Activated effector memory CD4-positive, alpha-beta T cell treated with anti-CD3 and anti-CD28 coated beads, Interleukin-2, amount 50 U/mL, for 16 hours (primary cell): ENCODE measurements at places on chromosomes 1 and 21.

DNA sequence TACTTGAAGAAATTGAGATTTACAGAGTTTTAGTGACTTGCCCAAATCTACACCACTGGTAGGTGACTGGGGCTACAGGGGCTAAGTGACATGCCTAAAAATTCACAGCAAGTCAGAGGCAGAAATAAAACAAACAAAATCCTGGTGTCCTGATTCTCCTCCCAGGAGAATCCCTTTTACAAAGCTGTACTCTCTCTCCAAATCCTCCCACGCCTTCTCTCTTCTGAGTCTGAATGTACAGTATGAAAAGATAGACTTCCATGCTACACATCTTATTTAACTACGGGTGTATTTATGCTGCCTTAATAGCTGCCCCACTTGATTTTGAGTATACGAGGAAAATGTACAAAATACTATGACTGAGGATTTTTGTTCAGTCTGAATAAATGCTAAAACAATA is 65.4 kb downstream of the SGIP1 start:
- no peak for DNase-seq

GRCh38 chr1:210372491-210372890 is 43.8 kb downstream of the HHAT start:
- DNase-seq: no peak

DNA sequence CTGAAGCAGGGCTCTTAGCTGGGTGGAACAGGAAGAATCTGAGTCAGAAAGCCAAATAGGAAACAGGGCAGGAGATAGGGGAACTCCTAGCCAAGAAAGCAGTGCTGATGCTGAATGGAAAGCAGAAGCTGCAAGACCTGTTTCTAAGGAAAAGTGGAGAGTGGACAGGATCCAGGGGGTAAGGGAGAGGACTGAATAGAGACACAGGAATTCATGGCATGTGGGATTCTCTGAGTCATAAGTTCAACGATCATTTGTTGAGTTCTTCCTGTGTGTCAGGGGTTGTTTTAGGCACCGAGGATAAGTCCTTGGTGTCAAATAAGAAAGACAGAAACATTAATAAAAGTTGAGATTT is 153.8 kb upstream of the FGGY start:
- DNase-seq: no peak

- DNase-seq: no peak
Measured at GRCh38 chr1:187257476-187257875, 428.7 kb downstream of the PLA2G4A start.

GRCh38 chr1:154973344-154974101 is 958 bp upstream of the CKS1B start:
- DNase-seq: peak; percentile 96

DNA sequence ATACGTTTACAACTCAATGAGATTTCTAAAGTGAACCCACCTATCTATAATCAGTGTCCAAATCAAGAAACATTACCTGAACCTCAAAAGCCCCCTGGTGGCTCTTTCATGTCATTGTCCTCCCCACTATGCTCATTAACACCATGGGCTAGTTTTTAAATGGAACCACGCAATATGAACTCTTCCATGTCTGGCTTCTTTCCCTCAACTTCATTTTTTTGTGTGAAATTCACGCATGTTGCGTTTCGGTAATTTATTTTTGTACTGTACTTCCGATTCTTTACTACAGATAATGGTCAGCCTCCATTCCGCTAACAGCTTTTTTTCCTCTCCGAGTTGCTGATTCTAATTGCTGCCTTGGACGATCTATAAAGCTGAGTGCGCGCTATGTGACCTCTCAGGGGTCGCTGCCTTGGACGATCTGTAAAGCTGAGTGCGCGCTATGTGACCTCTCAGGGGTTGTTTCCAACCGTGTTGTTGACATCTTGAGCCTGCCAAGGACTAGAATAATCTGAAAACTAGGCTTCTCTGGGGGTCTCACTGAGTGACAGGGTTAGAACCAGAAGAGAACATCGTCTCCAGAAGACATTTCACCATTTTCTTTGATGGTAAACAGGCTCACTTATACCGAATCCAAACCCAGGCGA is 1.1 kb upstream of the CACYBP start:
- peak; percentile 74 for DNase-seq

- DNase-seq: no peak
Measured at GRCh38 chr1:164559342-164560051, 513 bp downstream of the PBX1 start.

GRCh38 chr1:160519642-160520435 is 3.2 kb downstream of the SLAMF6 start:
- no peak for DNase-seq

GRCh38 chr1:247165674-247166073 is 6.1 kb downstream of the ZNF124 start:
- no peak for DNase-seq

DNA sequence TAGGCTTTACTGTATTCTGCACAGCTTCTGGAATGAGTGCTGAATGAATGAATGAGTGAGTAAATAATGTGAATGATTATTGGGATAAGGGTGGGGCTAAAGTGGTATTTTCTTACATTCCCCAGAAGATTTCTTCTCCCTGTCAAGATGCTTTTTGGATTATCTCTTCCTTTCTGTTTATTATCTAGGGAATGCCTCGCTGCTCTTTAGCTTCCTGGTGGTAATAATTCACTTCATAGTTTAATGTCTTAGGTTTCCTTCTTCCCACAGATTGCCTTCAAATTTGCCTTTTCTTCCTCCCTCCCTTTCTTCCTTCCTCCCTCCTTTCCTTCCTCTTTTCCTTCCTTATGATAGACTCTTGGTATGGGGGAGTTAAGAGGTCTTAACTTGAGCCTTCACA is 24.0 kb downstream of the DDR2 start:
- DNase-seq: no peak

DNA sequence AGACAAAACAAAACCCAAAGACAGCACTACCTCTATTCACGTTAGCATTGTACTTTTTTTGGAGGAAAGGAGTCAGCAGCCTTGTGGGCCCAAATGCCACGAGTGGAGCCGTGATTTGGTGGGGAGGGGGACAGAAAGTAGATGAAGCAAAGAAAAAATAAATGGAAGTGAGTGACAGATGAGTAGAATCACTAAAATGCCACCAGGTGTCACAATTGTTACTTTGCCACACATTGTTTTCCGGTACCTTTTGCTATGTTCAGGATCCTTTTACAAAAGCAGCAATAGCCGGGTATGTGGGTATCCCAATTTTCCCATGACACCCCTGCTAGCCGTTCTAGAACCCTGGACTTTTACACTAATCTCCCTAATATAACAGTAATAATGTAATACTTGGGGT is 85.0 kb upstream of the AK4 start:
- no peak for DNase-seq

- DNase-seq: no peak
Measured at GRCh38 chr1:34816778-34817177, 24.0 kb downstream of the GJA4 start.

DNA sequence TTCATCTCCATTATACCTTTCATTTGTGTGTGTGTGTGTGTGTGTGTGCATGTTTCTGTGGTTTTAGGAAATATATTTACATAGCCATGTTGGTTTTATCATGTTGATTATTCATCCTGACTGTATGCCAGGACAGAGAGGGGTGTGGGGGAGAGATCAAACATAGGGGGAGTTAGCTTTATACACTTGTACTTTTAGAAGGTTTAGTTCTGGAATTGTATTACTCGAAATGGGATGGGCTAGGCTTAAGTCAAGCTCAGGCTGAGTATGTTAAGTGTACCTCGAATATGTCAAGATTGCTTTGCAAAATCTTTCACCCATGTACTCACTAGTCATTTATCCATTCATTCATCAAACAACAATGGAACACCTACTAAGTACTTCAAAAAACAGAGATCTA is 123.3 kb downstream of the HMCN1 start:
- no peak for DNase-seq

- peak; percentile 56 for DNase-seq
Measured at GRCh38 chr1:20719871-20720620, 2.2 kb upstream of the KIF17 start.

DNA sequence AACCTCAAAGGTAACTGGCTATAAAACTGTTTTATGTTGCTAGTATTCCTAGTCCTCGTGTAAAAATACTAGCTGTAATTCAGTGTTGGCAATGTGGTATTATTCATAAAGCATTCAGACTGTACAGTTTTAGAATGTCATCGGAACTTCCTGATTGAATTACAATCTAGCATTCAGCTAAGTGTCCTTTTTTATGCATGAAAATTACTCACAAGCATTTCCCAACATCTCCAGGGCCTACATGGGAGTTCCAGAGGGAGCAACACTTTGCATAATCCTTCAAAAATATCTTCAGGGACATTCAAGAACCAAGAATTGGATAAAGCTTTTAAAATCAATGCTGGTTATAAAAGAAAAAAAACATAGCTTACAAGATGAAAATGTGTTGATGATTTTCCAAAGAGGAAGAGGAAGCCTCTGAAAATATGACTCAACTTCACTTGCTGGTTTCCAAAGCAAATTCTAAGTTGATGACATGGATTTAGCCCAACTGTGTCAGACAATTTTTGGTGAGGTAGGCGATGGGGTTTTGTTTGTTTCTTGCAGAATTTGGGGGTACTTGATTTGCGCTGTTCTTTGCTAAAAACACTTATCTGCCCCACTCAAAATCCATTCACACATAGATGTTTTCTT is 137.8 kb downstream of the SLC44A5 start:
- no peak for DNase-seq

GRCh38 chr1:63453232-63453631 is 69.8 kb downstream of the ITGB3BP start:
- DNase-seq: no peak

GRCh38 chr1:24893431-24893830 is 36.6 kb downstream of the RUNX3 start:
- DNase-seq: peak; percentile 56

GRCh38 chr1:235403593-235403992 is 36.4 kb downstream of the TBCE start:
- DNase-seq: no peak

- no peak for DNase-seq
Measured at GRCh38 chr1:9235096-9235459, 504 bp downstream of the H6PD start.

DNA sequence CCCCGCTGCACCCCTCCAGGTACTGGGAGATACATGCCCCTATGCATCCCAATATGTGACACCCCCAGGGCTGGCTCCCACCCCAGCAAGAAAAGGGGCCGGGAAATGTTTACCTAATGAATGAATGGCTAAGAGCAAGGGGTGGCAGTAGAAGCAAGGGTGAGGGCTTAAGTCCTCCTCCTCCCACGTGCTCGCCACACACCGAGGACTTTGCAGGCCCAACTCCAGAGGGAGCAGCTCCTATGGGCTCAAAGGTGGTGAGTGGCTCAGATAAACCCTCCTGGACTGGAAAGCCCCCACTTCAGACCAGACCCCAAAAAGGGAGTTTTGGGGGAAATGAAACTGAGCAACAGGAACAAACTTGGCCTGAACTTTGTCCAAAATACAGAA is 11.4 kb downstream of the SLC45A3 start:
- no peak for DNase-seq

- no peak for DNase-seq
Measured at GRCh38 chr1:176733661-176734060, 270.7 kb downstream of the PAPPA2 start.

- DNase-seq: no peak
Measured at GRCh38 chr1:3266870-3267549, 187.5 kb upstream of the ARHGEF16 start.

- DNase-seq: no peak
Measured at GRCh38 chr1:203931953-203932352, 70.6 kb downstream of the SNRPE start.
